Heart right ventricle (tissue), 16 donors: ENCODE measurements at places on chromosomes 5 and 9. TPM values are rescaled to one million over a fixed set of nuclear protein-coding genes. Genes with fewer than 3 reads are reported as not detected.

GRCh38 chr5:58775701-58776262 is 192.9 kb downstream of the RAB3C start:
- DNase-seq = no peak
- H3K27ac ChIP-seq = no peak overlapping the region
- no peaks in the 10 kb centered on the region for H3K4me1 ChIP-seq

- no peak overlapping the region for H3K4me3 ChIP-seq
- no peak overlapping the region for H3K27ac ChIP-seq
- H3K36me3 ChIP-seq = no peaks in the 10 kb centered on the region
- no peaks in the 10 kb centered on the region for H3K27me3 ChIP-seq
Observed at GRCh38 chr5:92337772-92338234, 954.7 kb upstream of the ARRDC3 start.

- H3K27me3 ChIP-seq = no peaks in the 10 kb centered on the region
- H3K4me3 ChIP-seq = no peak overlapping the region
- no peaks in the 10 kb centered on the region for H3K4me1 ChIP-seq
- H3K27ac ChIP-seq = no peak overlapping the region
- no peak for DNase-seq
- no peaks in the 10 kb centered on the region for H3K36me3 ChIP-seq
Observed at GRCh38 chr5:122723606-122724352, 51.1 kb upstream of the SNX2 start.

DNA sequence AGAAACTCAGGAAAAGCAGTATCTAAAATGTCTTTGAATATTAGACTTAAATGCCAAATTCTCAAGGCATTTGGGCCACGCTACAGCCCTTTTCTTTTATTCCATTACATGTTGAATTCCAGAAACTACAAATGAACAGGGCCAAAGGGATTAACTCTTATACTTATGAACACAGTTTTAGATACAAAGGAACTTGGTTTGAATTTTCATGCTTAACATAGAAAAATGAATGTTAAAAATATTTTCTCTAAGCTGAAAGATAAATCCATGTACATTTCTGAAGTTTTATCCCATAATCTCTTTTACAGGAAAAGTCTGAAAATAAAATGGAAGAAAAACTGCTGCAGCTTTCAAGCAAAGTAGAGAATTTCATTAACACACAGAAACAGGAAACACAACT is 56.8 kb downstream of the FAM81B start:
- no peak for DNase-seq
- no peak overlapping the region for H3K4me3 ChIP-seq
- H3K27ac ChIP-seq = no peak overlapping the region

- H3K27me3 ChIP-seq = no peaks in the 10 kb centered on the region
- no peak overlapping the region for H3K27ac ChIP-seq
- peaks cover 99% of the 10 kb centered on the region for H3K36me3 ChIP-seq
- DNase-seq = no peak
- no peak overlapping the region for H3K4me3 ChIP-seq
Observed at GRCh38 chr5:134784241-134784920, 25.8 kb downstream of the DDX46 start.

DNA sequence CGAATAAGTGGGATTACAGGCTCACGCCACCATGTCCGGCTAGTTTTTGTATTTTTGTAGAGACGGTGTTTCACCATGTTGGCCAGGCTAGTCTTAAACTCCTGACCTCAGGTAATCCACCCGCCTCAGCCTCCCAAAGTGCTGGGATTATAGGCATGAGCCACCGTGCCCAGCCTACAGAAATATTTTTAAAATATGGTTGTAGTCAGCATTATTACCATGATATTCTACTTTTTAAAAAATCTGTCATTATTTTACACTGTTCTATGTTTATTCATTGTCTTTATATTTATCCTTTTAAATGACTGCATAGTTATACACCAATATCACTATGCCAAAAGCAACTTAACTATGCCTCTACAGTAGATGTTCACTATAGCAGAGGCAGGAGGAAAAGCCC is 41.6 kb upstream of the SLC30A5 start:
- no peaks in the 10 kb centered on the region for H3K36me3 ChIP-seq
- no peak for DNase-seq
- no peak overlapping the region for H3K4me3 ChIP-seq

The POLK gene
- 6.6 TPM for polyA plus RNA-seq

The SCGB3A2 gene
- not detected for polyA plus RNA-seq

The PCDHB5 gene
- polyA plus RNA-seq = 0.73 TPM

The CKMT2 gene
- polyA plus RNA-seq = 2,104 TPM
